CD8-positive, alpha-beta memory T cell (primary cell): ENCODE measurements at places on chromosomes 5 and 9. TPM values are rescaled to one million over a fixed set of nuclear protein-coding genes. Genes with fewer than 3 reads are reported as not detected.
A peak's percentile ranks its signal among the peaks of the same experiment; 100 is the strongest.

DNA sequence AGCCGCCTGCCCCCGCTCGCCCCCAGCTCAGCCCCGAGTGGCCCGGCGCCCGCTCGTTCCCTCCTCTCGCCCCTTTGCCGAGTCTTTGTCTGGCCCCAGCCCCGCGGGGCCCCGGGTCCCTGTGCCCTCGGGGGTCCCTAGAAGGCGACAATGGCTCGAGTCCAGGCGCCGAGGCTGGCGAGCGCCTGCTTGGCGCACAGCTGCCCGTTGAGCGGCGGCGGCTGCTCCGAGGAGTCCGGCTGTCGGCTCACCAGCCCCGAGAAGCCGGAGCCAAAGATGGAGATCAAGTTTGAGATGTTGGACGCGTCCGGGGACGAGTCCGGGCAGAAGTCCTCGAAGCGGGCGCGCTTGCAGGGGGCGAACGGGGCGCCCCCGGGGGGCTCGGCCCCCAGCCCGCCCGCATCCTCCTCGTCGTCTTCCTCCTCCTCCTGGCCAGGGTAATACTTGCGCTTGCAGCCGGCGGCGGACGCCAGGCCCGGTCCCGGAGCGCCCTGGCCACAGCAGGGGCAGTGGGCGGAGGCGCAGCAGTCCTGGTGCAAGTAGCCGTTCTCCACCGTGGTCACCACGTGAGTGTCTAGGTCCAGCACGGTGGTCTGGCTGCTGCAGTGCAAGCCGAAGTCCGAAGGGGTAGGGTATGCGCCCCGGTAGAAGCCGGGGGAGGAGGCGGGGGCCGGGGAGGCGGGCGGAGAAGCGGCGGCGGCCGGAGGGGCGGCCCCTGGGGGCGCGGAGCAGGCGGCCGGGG, 1.2 kb downstream of the IER5L start:
- no peaks in the 10 kb centered on the region for H3K4me1 ChIP-seq
- H3K4me3 ChIP-seq = peak overlapping the region; percentile 67
- H3K36me3 ChIP-seq = no peaks in the 10 kb centered on the region
- no peak for DNase-seq

- no peak for DNase-seq
- no peaks in the 10 kb centered on the region for H3K27me3 ChIP-seq
- no peaks in the 10 kb centered on the region for H3K4me1 ChIP-seq
- H3K4me3 ChIP-seq = no peak overlapping the region
- peaks cover 68% of the 10 kb centered on the region for H3K36me3 ChIP-seq
Measured at GRCh38 chr9:131436376-131436775, 42.5 kb downstream of the PRRC2B start.

DNA sequence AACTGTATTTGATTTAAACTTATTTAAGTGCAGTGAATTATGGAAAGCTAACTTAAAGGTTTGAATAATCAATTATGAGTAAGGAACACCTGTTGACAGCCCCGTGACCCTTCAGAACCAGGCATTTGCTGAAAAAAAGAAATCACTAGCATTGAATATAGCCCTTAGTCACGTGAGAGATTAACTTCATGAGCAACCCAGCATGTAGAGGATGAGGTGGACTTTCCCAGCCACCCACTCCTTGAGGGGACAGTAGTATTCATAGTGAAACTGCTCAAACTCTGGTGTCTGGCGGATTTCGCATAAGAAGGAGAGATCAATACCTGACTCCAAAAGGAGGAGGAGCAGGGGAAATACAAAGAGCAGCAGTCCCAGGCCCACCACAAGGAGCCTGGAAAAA, 184.8 kb upstream of the RASEF start:
- no peaks in the 10 kb centered on the region for H3K27me3 ChIP-seq
- no peak for DNase-seq
- no peak overlapping the region for H3K27ac ChIP-seq

DNA sequence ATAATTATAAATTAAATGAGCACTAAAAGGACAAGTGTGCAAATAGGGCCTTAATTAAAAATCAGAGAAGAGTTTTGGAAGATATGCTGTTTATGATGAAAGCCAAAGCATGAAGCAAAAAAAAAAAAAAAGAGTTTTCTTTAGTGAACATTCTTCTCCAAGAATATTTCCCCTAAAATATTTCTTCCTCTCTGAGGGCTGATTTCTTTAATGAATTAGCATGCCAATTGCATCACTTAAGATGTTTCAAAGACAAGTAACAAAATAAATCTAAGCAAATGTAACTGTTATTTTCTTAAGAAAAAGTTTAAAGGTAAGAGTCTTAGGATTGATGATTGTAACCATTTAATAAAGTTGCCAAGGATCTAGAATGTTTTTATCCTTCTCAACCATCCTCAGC, 81.6 kb upstream of the MPDZ start:
- no peaks in the 10 kb centered on the region for H3K36me3 ChIP-seq
- DNase-seq = no peak
- H3K27me3 ChIP-seq = no peaks in the 10 kb centered on the region
- H3K4me3 ChIP-seq = no peak overlapping the region
- H3K27ac ChIP-seq = no peak overlapping the region
- no peaks in the 10 kb centered on the region for H3K4me1 ChIP-seq

DNA sequence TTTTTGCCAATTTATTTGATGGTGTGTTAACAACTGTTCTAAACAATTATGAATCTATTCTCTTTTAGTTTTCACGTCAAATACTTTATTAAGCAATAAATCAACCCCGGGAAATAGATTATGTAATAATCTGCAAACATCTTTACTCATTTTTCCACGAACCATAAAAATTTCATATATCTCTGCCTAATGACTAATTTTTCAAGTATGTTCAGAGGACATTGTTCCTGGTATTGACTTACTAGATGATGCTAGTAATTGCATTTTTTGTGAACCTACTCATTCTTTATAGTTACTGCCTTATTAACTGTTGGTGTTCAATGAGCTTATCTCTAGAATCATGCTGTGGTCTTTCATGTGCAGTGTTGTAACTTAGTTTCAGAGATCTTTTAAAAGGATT, 41.0 kb upstream of the FBN2 start:
- H3K27ac ChIP-seq = no peak overlapping the region

GABRA6 gene
- total RNA-seq = not detected

RPL7A gene
- 3,155 TPM for total RNA-seq

SPINK6 gene
- total RNA-seq = not detected

CAPSL gene
- 0.59 TPM for total RNA-seq
